ENCODE measurements at places on chromosomes 5 and 9.

GRCh38 chr5:72511774-72512592 is 4.8 kb upstream of the ZNF366 start:
- peak; percentile 38 for DNase-seq

DNA sequence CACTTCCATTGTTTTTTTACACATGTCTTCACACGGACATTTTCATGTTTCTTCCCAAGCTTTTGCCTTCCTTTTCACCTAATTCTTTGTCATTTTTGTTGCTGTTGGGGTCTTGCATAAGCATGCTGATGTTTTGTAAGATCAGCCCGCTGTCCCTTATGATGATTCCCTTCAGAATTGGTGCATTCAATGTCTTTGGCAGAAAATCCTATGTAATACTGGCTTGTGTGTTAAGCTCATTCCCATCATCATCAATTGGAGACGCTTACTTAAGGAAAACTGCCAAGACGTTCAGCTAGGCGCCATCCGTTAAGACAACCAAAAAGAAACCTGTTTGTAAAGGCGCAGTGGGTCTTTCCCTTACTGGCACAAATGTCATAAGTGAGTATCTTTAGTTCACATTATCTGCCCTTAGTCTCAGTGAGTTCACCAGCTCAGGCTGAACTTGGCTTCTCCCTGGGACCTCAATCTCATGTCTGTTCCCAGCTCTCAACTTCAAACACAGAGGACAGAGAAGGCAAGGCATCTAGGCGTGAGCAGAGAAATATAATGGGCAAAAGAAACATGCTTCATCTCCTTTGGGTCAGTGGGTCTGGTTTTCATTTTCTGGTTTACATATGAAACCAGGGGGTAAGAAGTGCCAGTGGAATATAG is 97.9 kb downstream of the EFNA5 start:
- DNase-seq = no peak

- DNase-seq = no peak
These were observed 45.4 kb upstream of the EDIL3 start for GRCh38 chr5:84430079-84430478.

GRCh38 chr5:125412561-125413495 is 666.4 kb upstream of the ZNF608 start:
- DNase-seq = peak; percentile 98

- DNase-seq = no peak
These were observed 22.7 kb upstream of the GNE start for GRCh38 chr9:36280989-36281388.

DNA sequence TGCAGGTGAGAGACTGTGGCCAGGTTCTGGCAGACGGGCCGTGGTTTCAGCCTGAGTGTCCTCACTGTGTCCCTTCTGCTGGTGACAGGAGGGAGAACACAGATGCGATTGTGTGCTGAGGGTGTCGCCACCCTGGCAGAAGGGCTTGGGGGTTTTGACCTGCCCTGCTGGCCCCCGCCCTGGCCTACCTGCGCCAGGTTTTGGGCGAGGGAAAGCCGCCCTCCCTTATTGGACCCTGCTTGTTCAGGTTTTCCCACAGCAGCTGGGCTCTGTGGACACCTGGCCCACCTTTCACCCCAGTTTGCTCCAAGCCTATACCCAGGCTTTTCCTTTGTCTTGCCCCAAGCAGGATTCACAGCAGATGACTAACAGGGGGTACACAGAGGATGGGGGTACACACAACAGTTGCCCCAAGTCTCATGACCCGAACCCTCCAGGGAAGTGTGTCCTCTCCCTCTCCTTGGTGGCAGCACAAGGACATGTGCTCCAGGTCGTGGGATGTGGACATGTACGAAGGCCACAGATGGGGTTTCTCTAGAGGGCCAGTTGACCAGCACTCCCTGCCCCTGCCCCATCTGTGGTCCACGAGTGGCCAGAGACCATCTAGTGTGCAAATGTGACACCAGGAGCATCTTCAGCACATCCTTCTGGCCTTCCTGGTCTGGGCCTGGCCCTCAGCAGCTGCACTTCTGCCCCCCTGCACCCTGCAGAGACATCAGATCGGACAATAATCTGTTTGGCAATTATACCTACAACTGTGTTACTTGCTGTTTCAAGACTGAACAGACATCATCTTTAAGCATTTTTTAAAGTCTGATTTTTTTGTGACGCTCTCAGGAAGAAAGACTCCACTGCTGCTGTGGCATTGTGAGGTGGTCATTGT is 265.8 kb upstream of the IRX4 start:
- DNase-seq = no peak

- peak; percentile 82 for DNase-seq
These were observed 92.3 kb downstream of the GAS1 start for GRCh38 chr9:86854898-86855523.

GRCh38 chr5:35440409-35440808 is 177.3 kb upstream of the SPEF2 start:
- DNase-seq = no peak

DNA sequence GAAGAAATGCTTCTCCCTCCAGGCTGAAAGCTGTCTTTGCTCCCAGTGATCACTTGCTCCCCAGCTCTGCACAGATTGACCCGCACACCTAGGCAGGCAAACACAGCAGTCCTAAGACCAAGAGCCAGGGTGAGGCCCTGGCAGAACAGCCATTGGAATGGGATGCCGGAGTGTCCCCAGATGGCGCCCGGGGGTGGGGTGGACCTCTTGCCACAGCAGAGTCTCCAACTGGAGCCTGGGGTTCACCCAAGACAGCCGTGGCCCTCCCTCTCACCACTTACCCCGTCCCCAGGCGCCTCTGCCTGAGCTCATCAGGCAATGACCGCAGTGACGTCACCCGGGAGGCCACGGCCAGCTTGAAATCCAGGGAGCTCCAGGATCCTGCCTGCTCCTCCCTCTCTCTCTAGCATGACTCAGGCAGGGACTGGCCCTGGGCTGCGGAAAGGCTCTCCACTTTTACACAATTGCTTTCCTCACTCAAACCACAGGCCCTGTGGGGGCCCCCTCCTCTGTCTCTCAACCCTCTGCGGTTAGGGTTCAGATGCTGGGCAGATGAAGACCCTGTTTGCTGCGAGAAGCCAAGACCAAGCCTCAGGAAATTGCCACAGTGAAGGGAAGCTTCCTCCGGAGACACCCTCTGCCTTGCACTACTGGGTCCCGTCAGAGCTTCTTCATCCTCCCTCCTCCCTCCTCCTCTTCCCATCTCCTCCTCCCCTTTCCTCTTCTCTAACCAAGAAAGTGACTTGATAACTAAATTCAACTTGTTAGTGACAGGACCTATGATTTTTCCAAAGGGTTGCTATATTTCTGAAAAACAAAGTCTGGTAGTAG is 24.3 kb upstream of the PTGES start:
- peak; percentile 97 for DNase-seq

DNA sequence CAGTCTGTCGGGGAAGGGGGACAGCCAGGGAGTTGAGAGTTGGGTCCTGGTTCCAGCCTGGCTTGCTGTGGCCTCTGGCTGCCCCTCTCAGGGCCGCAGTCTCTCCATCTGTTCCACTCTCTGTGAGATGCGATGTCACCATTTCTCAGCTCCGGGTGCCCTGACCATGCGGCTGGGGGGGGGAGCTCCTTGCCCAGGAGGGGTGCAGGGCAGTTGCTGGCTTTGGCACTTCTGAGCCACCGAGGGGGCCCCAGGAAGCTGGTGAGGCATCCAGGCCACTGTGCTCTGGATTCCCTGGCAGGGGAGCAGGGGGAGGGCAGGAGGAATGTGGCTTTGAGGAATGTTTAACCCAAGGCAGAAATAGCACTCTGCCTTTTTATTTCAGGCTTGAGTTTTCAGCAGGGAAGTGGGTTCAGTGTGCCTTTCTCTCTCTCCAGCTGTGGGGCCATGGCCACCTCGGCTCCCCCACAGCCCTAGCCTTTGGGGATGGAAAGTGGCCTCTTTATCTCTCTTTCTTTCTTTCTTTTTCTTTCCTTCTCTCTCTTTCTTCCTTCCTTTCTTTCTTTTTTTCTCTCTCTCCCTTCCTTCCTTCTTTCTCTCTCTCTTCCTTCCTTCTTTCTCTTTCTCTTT is 11.0 kb downstream of the NCS1 start:
- peak; percentile 92 for DNase-seq

DNA sequence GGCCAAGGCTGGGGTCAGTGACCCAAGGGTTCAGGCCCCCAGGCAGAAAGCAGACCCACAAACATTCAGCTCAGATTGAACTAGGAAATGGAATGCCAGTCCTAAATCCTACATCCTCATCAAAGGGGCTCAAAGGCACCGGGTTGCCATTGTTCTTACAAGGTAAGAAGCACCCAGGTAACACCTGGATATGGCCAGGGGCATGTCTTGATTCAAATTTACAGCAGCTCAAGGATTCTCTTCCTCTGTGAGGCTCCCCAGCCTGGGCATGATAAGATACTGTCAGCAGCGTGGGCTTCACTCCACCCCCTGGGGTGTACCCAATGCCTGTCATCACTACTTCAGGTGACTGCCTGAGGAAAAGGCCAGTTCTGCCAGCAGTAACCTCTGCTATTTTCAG is 92.1 kb upstream of the FSTL4 start:
- DNase-seq = no peak

- DNase-seq = peak; percentile 46
These were observed 54.0 kb downstream of the AOPEP start for GRCh38 chr9:94780516-94780950.
